ENCODE measurements at places on chromosomes 5 and 9.
A peak's percentile ranks its signal among the peaks of the same experiment; 100 is the strongest.

GRCh38 chr5:60802986-60803385 is 41.1 kb downstream of the ELOVL7 start:
- no peak for DNase-seq
- H3K27ac ChIP-seq: no peak overlapping the region
- H3K4me3 ChIP-seq: no peak overlapping the region
- H3K36me3 ChIP-seq: no peaks in the 10 kb centered on the region
- no peaks in the 10 kb centered on the region for H3K27me3 ChIP-seq

DNA sequence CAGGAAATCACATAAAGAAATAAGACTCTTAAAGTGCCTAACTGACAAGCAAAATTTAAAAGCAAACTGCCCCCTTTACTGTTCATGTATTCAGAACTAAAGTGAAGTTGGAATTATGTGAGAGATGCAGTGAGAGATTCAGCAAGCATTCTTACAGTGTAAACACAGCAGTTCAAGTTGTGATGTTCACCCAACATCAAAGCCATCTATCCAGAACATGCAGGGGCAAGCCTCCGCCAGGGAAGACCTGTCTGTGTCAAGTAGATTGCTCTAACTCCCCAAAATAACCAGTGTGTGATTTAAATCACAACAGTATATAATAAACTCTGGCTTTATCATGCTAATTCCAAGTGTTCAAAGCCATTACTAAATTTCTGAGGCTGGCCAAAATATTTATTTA is 233.3 kb downstream of the BNC2 start:
- DNase-seq: no peak
- no peak overlapping the region for H3K4me3 ChIP-seq
- no peak overlapping the region for H3K27ac ChIP-seq
- peaks cover 21% of the 10 kb centered on the region for H3K4me1 ChIP-seq
- H3K36me3 ChIP-seq: no peaks in the 10 kb centered on the region

DNA sequence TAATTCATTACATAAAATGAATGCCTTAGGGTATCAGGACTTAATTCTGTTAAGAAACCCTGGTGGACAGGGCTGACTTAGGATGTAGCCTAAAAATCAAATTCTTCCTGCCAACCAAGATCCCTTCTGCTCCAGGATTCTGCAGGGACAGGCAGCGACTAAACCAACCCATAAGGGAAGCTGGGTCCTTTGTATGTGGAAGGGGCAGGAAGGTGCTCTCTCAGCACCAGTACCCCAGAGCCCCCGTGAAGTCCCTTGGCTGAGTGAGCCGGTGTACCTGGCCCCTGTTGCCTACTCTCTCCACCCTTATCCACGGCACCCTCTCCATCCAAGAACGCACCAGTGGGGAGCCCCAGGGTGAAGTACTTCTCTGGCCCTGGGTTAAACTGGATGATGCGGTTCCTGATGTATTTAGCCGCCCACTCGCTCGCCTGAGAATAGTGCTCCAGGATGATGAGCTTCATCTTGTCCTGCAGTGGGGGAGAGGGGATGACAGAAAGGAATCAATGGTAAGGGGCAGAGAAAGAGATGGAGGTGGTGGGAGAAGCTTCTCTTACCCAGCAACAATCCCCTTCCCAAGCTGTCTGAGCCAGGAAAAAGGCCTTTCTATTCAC is 1.1 kb downstream of the GNPDA1 start:
- no peak overlapping the region for H3K4me3 ChIP-seq
- H3K27me3 ChIP-seq: no peaks in the 10 kb centered on the region
- H3K4me1 ChIP-seq: peaks cover 50% of the 10 kb centered on the region
- H3K36me3 ChIP-seq: no peaks in the 10 kb centered on the region
- no peak overlapping the region for H3K27ac ChIP-seq

GRCh38 chr9:91783411-91783810 is 166.6 kb downstream of the ROR2 start:
- no peak overlapping the region for H3K27ac ChIP-seq
- DNase-seq: no peak
- no peaks in the 10 kb centered on the region for H3K27me3 ChIP-seq
- H3K4me1 ChIP-seq: no peaks in the 10 kb centered on the region
- no peak overlapping the region for H3K4me3 ChIP-seq

GRCh38 chr9:98291820-98292219 is 36.4 kb upstream of the TBC1D2 start:
- H3K36me3 ChIP-seq: no peaks in the 10 kb centered on the region
- H3K4me3 ChIP-seq: no peak overlapping the region
- no peaks in the 10 kb centered on the region for H3K27me3 ChIP-seq
- no peak for DNase-seq

DNA sequence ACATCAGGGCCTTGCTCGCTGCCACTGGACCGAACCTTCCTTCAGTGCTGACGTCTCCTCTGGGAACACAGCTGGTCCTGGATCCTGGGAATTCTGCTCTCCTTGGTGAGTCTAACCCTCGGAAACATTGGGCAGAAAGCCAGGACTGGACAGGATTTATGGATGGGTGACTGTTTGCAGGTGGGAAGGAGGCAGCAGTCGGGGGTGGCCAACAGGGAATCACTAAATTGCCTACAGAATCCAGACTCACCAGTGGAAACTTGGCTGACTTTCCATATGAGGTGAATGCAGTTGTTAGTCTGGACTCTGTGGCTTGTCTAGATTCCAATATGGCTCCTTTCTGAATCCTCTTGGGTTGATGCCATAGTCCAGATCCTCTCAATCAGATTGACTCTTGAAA is 203.1 kb downstream of the SAXO1 start:
- H3K4me3 ChIP-seq: no peak overlapping the region
- no peaks in the 10 kb centered on the region for H3K27me3 ChIP-seq
- no peak for DNase-seq
- H3K4me1 ChIP-seq: peaks cover 2% of the 10 kb centered on the region

- H3K27me3 ChIP-seq: no peaks in the 10 kb centered on the region
- no peaks in the 10 kb centered on the region for H3K36me3 ChIP-seq
- no peak for DNase-seq
- peak within 1 kb of the TSS; percentile 94 for H3K27ac ChIP-seq
- peak within 1 kb of the TSS; percentile 79 for H3K4me3 ChIP-seq
- H3K4me1 ChIP-seq: peaks cover 45% of the 10 kb centered on the region
Measured at GRCh38 chr9:134325813-134326723, at the start of gene RXRA. RXRA (plus strand) TSS chr9:134326455; CDS start chr9:134326632, 177 bp downstream.

DNA sequence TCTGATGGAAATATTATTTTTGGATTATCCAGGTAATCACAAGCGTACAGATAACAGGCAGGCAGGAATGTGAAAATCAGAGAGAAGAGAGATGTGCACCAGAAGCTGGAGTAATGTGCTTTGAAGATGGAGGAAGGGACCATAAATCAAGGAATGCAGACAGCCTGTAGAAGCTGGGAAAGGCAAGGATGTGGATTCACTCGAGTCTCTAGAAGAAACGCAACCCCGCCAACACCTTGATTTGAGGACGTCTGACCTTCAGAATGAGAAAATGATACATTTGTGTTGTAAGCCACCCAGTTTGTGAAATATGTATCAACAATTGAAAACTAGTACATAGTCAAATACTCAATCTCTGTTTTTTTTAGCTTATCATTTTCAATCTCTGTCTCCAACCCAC is 207.6 kb upstream of the MPDZ start:
- H3K27me3 ChIP-seq: no peaks in the 10 kb centered on the region
- no peaks in the 10 kb centered on the region for H3K4me1 ChIP-seq
- no peak for DNase-seq
- H3K4me3 ChIP-seq: no peak overlapping the region
- H3K36me3 ChIP-seq: no peaks in the 10 kb centered on the region

GRCh38 chr5:172548311-172548731 is 92.7 kb upstream of the NEURL1B start:
- peaks cover 5% of the 10 kb centered on the region for H3K4me1 ChIP-seq
- DNase-seq: no peak
- peak overlapping the region; percentile 31 for H3K27ac ChIP-seq
- H3K36me3 ChIP-seq: no peaks in the 10 kb centered on the region
- H3K27me3 ChIP-seq: no peaks in the 10 kb centered on the region

- H3K27me3 ChIP-seq: no peaks in the 10 kb centered on the region
- no peaks in the 10 kb centered on the region for H3K36me3 ChIP-seq
- no peak overlapping the region for H3K4me3 ChIP-seq
- no peaks in the 10 kb centered on the region for H3K4me1 ChIP-seq
- DNase-seq: no peak
Measured at GRCh38 chr9:120832807-120833206, 9.9 kb downstream of the PSMD5 start.

GRCh38 chr5:105952875-105953274 is 1717.9 kb downstream of the EFNA5 start:
- H3K27me3 ChIP-seq: no peaks in the 10 kb centered on the region
- no peak for DNase-seq
- no peaks in the 10 kb centered on the region for H3K4me1 ChIP-seq
- H3K4me3 ChIP-seq: no peak overlapping the region
- no peak overlapping the region for H3K27ac ChIP-seq

DNA sequence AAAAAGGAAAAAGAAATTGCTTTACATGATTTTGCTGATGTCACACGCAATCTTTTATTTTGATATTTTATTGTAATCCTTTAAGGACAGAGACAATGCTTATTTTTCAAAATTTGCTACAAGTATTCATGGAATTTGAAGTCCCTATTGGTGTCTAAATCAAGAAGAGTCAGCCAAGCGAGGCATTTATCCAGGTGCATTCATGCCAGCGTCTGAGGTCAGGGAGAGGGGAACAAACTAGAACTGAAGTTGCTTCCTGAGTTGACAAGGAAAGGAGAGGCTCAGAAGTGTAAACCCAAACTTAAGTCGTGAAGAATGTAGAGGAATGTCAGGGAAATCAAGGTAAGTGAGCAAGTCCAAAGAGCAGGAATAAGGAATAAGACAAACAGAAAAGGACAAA is 83.0 kb upstream of the GNAQ start:
- no peaks in the 10 kb centered on the region for H3K27me3 ChIP-seq
- H3K4me1 ChIP-seq: peaks cover 4% of the 10 kb centered on the region
- no peak overlapping the region for H3K4me3 ChIP-seq
- no peak for DNase-seq

GRCh38 chr5:72110394-72111013 is 3.2 kb downstream of the MAP1B start:
- H3K27me3 ChIP-seq: no peaks in the 10 kb centered on the region
- no peaks in the 10 kb centered on the region for H3K4me1 ChIP-seq
- no peak for DNase-seq
- no peaks in the 10 kb centered on the region for H3K36me3 ChIP-seq

GRCh38 chr9:2645569-2645968 is 24.0 kb downstream of the VLDLR start:
- H3K27ac ChIP-seq: no peak overlapping the region
- no peak overlapping the region for H3K4me3 ChIP-seq
- peaks cover 25% of the 10 kb centered on the region for H3K36me3 ChIP-seq
- H3K4me1 ChIP-seq: no peaks in the 10 kb centered on the region
- DNase-seq: no peak

DNA sequence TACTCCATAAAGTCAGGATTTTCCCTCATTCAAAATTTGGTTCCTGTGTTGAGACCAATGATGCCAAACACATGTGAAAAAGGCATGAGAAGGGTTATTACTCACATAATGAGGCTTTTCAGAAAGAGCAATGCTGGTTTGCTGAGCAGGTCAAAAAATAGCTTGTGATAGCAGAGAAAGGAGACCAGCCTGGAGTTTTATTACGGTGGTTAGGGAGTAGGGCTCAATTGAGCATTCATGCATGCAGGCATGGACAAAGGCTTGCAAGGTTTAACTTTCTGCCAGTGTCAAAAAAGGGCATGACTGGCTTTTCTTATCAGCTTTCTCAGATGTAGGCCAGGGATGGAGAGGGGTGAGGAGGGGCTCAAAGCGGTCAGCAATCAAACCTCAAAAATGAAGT is 628.3 kb downstream of the DNAH5 start:
- no peak overlapping the region for H3K27ac ChIP-seq
- H3K36me3 ChIP-seq: no peaks in the 10 kb centered on the region
- no peak overlapping the region for H3K4me3 ChIP-seq
- no peak for DNase-seq
- no peaks in the 10 kb centered on the region for H3K27me3 ChIP-seq
- H3K4me1 ChIP-seq: no peaks in the 10 kb centered on the region

- no peaks in the 10 kb centered on the region for H3K36me3 ChIP-seq
- no peak overlapping the region for H3K27ac ChIP-seq
- DNase-seq: no peak
- peak overlapping the region; percentile 40 for H3K4me3 ChIP-seq
- peaks cover 32% of the 10 kb centered on the region for H3K27me3 ChIP-seq
- peaks cover 39% of the 10 kb centered on the region for H3K4me1 ChIP-seq
Measured at GRCh38 chr9:122227575-122227900, 1.2 kb downstream of the LHX6 start.

- H3K27me3 ChIP-seq: no peaks in the 10 kb centered on the region
- DNase-seq: no peak
- no peak overlapping the region for H3K27ac ChIP-seq
- H3K4me1 ChIP-seq: no peaks in the 10 kb centered on the region
- H3K36me3 ChIP-seq: no peaks in the 10 kb centered on the region
Measured at GRCh38 chr9:128713941-128714573, 9.9 kb downstream of the ZDHHC12 start.

GRCh38 chr9:33437205-33437604 is 10.2 kb downstream of the AQP3 start:
- H3K4me3 ChIP-seq: no peak overlapping the region
- H3K4me1 ChIP-seq: peaks cover 42% of the 10 kb centered on the region
- peaks cover 9% of the 10 kb centered on the region for H3K36me3 ChIP-seq
- no peaks in the 10 kb centered on the region for H3K27me3 ChIP-seq

- no peak overlapping the region for H3K4me3 ChIP-seq
- DNase-seq: no peak
- no peaks in the 10 kb centered on the region for H3K4me1 ChIP-seq
- no peaks in the 10 kb centered on the region for H3K27me3 ChIP-seq
Measured at GRCh38 chr9:21902136-21902535, 92.1 kb downstream of the CDKN2A start.

GRCh38 chr9:97506306-97506705 is 4.8 kb downstream of the TMOD1 start:
- no peaks in the 10 kb centered on the region for H3K36me3 ChIP-seq
- no peak overlapping the region for H3K27ac ChIP-seq
- peaks cover 44% of the 10 kb centered on the region for H3K4me1 ChIP-seq

DNA sequence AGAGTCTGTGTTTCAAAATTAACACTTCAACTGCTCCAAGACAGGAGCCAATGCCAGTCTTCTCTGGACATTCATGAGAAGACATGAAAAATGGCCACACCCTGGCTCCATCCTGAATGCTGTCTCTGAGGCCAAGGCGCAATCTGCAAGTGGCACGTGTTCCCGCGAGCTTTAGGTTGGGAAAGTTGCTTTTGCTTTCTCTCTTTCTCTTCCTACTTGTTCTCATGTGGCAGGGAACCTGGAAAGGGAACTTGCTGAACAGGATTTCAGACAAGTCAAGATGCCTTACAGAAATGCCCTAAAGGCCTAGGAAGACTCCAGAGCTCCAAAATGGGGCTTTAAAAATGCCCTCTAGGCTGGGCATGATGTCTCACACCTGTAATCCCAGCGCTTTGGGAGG is 91.9 kb upstream of the OTULINL start:
- no peak for DNase-seq
- no peak overlapping the region for H3K27ac ChIP-seq
- no peaks in the 10 kb centered on the region for H3K27me3 ChIP-seq
- H3K36me3 ChIP-seq: peaks cover 11% of the 10 kb centered on the region
- peaks cover 6% of the 10 kb centered on the region for H3K4me1 ChIP-seq
- no peak overlapping the region for H3K4me3 ChIP-seq

DNA sequence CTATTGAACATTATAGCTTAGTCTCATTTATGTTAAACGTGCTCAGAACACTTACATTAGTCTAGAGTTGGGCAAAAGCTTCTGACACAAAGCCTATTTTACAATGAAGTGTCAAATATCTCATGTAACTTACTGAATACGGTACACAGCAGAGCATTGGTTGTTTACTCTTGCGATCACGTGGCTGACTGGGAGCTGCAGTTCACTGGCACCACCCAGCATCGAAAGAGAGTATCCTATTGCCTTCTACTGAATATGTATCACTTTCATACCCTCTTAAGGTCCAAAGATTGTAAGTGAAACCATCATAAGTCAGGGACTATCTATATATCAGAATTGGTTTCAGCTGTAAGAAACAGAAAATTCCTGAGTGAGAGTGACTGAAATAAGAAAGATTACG is 42.6 kb upstream of the OSMR start:
- H3K4me3 ChIP-seq: no peak overlapping the region
- H3K27me3 ChIP-seq: no peaks in the 10 kb centered on the region
- H3K27ac ChIP-seq: no peak overlapping the region
- H3K4me1 ChIP-seq: peaks cover 30% of the 10 kb centered on the region
- DNase-seq: no peak
- H3K36me3 ChIP-seq: no peaks in the 10 kb centered on the region
